ENCODE measurements at places on chromosomes 7 and 10.
A peak's percentile ranks its signal among the peaks of the same experiment; 100 is the strongest.

DNA sequence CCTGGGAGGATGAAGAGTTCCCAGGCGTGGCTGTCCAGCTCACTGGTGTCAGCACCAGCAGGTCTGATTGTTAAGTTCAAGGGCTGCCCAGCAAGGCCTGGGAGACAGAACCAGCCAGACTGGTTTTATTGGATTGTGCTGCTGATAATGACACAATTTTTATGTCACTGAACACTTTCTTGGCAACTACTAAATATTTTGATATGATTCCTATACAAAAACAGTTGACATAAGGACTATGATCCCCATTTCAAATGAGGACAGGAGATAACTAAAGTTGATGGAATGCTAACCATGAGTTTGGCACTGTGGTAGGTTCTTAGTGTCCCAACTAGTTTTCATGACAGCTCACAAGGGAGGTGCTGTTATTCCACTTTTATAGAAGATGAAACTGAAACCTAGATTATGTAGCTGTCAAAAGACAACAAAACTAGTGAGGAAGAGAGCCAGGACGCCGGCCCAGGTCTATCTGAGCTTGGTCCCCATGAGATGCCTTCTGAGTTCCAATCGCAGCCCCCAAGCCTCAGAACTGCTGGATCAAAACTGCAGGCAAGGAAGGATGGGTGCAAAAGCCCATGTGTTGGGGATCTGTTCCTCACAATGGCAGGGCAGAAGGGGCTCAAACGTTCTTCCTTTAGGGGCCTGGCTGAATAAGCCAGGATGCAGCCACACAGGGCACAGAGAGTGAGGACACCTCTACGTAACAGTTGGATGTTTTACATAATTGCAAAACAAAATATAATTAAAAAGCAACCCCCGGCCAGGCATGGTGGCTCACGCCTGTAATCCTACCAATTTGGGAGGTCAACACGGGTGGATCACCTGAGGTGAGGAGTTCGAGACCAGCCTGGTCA, 52.8 kb downstream of the COBL start:
- no peak for DNase-seq

DNA sequence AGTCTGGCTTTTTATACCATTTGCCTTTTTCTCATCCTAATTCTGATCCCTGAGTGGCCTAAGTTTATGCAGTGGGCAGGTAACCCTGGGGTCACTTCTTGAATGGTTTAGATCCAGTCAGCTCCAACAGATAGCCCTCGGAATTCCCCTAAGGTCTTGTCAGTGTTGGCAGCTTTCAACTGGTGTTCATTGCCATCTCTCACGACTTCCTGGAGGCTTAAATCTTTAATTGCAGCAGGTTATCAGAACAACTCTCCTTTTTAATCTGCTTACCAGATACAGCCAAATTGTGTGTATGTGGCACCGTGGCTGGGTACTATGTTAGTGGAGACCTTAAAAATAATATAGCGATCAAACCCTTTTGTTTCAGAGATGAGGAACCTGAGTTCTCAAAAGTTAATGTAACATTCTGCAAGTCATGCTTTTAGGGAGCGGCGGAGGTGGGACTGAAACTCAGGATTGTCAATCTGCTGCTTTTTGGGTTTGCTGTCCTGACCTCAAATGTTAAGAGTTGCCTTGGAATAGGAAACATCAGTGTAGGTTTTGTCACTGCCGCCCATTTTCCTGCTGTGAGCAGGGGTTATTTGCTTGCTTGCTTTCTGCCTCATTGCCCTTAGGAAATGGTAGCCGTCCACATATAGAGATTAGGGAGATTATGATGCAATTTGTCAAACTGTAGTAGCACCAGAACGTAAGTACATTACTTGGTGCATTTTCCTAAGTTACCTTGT, 818 bp downstream of the DLD start:
- DNase-seq: peak; percentile 72

- DNase-seq: peak; percentile 21
Measured at GRCh38 chr10:24723386-24723787, 300 bp downstream of the ARHGAP21 start.

GRCh38 chr10:56586461-56586891, 225.4 kb upstream of the ZWINT start:
- DNase-seq: no peak

DNA sequence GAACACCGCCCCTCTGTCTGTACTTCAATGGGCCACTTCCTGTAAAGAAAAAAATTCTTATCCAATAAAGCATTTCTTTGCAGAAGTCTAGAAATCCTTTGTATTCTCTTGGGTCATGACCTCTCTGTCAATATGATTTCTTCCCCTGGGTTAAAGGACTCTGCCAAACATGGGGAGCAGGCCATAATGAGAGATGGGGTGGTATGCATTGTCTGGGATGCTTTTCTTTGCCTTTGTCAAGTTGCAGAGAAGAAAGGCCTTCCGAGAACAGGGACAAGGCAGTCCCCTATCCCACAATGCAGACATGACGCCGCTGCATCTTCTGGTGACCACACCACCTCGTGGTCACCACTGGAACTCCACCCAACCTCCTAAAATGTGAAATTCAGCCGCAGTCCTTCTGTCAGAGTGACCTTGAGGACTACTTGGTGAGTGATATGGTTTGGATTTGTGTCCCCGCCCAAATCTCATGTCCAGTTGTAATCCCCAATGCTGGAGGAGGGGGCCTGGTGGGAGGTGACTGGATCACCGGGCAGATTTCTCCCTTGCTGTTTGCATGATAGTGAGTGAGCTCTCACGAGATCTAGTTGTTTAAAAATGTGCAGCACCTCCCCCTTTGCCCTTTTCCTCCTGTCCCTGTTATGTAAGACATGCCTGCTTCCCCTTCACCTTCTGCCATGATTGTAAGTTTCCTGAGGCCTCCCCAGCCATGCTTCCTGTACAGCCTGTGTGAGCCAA, 15.2 kb upstream of the FRMPD2 start:
- DNase-seq: peak; percentile 70

DNA sequence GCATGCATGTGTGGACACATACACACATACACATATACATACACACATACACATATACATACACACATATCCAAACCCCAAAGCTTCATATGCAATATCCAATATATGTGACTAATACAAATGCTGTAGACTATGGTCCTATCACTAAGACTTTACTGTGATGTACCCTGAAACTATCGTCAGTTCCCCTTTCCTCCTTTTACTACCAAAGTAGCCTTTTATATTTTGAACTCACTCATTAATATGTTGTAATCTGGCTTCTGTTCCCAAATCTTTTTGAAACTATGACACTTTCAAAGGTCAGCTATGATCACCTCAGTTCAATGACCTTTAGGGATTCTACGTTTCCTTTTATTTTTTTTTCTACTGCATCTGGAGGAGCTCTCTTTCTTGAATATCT, 64.8 kb upstream of the TFEC start:
- no peak for DNase-seq

GRCh38 chr10:314871-315270, 179.6 kb downstream of the ZMYND11 start:
- DNase-seq: no peak

DNA sequence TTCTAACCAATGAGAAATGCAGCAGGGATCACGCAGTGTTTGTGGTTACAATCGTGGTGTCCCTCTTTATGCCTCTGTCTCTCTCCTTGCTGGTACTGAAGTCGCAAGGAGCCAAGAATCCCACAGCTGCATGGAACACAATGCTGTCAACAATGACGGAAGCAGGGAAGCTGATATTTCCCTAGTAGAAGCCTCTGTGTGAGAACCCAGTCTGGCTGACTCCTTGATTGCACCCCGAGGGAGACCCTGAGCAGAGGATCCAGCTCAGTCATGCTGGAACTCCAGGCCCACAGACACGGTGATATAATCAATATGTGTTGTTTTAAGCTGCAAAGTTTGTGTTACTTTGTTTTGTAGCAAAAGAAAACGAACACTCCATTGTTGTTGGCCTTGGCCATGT, 677.9 kb downstream of the PARD3 start:
- no peak for DNase-seq

DNA sequence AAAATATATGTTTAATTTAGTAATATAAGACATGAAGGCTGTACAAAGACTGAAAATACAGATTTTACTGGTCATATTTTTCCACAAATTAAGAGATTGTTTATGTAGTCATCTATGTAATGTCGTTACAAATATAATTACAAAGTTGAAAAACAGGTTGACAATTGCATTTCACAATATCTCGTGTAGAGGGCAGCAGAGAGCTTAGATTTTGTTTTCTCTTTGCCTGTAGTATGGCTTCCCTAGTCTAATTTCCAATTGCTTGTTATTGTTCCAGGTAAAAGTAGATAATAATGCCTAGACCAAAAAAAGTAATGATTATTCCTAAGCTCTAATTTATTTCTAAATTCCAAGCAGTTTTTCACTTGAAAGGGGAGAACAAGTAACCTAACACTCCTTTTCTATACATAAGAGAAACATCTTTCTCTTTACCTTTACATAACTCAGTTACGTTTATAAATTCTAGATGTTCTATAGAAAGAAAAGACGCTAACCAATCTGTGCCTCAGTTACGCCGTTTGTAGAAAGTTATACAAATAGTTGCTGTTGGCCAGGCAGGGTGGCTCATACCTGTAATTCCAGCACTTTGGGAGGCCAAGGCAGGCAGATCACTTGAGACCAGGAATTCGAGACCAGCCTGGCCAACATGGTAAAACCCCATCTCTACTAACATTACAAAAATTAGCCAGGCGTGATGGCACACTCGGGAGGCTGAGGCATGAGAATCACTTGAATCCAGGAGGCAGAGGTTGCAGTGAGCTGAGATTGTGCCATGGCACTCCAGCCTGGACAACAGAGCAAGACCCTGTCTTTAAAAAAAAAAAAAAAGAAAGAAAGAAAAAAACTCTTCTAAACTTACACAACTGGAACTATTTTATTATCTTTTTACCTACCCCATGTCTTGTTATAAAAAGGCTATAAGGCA, 30.0 kb downstream of the NET1 start:
- peak; percentile 73 for DNase-seq

GRCh38 chr7:106425017-106425719, 140.4 kb upstream of the NAMPT start:
- DNase-seq: peak; percentile 77

- DNase-seq: no peak
Measured at GRCh38 chr10:30058570-30059132, 735 bp downstream of the JCAD start.
